Urinary bladder (tissue), 4 donors: ENCODE measurements at places on chromosomes 6 and 20. TPM values are rescaled to one million over a fixed set of nuclear protein-coding genes. Genes with fewer than 3 reads are reported as not detected.

Gene HTR1E
- total RNA-seq, result 0.26 TPM

DNA sequence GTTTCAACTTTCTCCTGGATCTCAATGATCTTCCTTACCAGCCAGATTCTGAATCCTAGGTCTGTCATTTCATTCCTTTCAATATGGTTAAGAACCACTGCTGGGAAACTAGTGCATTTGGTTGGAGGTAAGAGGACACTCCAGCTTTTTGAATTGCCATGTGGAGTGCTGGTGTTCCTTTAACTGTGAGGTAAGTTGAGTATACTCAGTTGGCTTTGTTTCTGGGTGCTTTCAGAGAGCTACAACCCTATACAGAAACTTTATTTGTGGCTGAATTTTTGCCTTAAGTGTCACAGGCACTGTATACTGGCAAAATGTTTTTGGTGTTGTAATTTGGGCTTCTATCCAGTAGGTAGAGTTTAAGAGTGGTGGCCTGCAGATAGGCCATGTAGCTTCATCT, 175.8 kb downstream of the TBC1D32 start:
- no peak for DNase-seq

- DNase-seq, result no peak
Measured at GRCh38 chr6:167208819-167209576, 51.2 kb upstream of the GPR31 start.

DNA sequence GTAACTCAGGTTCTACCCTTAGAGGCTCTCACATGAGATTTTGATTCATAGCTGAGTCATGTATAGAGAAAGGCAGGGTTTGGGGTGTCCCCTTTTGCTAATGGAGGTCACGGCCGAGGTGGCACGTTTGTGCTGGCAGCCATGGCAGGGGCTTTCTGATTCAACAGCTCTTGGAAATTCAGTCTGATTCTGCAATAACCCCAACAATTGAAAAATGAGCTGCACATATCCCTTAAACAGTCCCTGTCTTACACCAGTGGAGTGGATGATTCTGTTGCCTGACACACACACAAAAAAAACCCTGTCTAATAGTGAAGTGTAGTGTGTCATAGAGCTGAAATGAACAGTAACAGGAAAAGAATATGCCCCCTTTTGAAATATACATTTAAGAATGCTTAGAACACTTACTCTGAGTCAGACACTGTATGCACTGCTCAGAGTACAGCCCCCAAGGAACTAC, 40.4 kb upstream of the ARG1 start:
- no peak for DNase-seq

Gene MAS1
- total RNA-seq, result 0.05 TPM
